ENCODE measurements at places on chromosomes 11 and 22. TPM values are rescaled to one million over a fixed set of nuclear protein-coding genes. Genes with fewer than 3 reads are reported as not detected.

Gene MRGPRX4
- polyA plus RNA-seq = not detected

Gene KCNJ11
- 2.6 TPM for polyA plus RNA-seq

Gene ARHGAP8
- polyA plus RNA-seq = 44.4 TPM

Gene ASCL2
- polyA plus RNA-seq = 1.7 TPM

Gene PARVG
- 2.0 TPM for polyA plus RNA-seq

Gene KCNQ1OT1
- 2.8 TPM for polyA plus RNA-seq

Gene SAA1
- polyA plus RNA-seq = not detected

Gene PHLDB1
- 155 TPM for polyA plus RNA-seq

Gene PRR5
- polyA plus RNA-seq = 24.5 TPM

Gene FHIP1B
- polyA plus RNA-seq = 62.0 TPM

Gene SLC16A8
- polyA plus RNA-seq = 1.6 TPM

Gene KCNJ4
- 0.18 TPM for polyA plus RNA-seq

Gene SLC22A12
- polyA plus RNA-seq = 3.8 TPM

Gene UCP3
- polyA plus RNA-seq = 4.8 TPM

Gene OR10A2
- polyA plus RNA-seq = 0.08 TPM

Gene NR1H3
- polyA plus RNA-seq = 43.0 TPM

Gene KDM4E
- 0.47 TPM for polyA plus RNA-seq

Gene METTL15
- polyA plus RNA-seq = 22.2 TPM

Gene GGTLC2
- not detected for polyA plus RNA-seq

Gene ZNF280B
- polyA plus RNA-seq = 5.6 TPM

Gene MS4A7
- 5.7 TPM for polyA plus RNA-seq

Gene VPREB1
- polyA plus RNA-seq = not detected

All from left kidney (tissue), 8 donors.